Ascending aorta (tissue), 2 donors: ENCODE measurements at places on chromosomes 1 and 21. TPM values are rescaled to one million over a fixed set of nuclear protein-coding genes. Genes with fewer than 3 reads are reported as not detected.

DNA sequence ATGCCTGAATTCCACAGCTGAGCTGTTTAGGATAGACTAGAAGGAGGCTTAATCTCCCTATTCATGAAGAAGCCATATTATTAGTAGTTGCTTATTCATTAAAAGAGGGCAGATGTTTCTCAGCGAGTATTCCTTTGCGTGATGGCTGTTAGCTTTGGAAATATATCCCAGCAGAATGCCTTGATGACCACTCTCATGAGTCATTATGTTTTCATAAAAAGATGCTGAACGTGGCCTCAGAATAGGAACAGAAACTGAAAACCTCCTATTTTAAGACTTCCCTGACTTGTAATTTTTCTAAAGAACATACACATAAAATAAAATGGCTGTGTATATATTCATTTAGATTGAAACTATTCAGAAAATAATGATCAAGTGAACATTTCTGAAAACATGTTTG lies 9.6 kb upstream of the PLA2G4A start:
- no peaks in the 10 kb centered on the region for H3K4me1 ChIP-seq
- no peak overlapping the region for H3K4me3 ChIP-seq
- H3K27ac ChIP-seq, result no peak overlapping the region

OR2L2 gene
- not detected for total RNA-seq

CD34 gene
- total RNA-seq, result 142 TPM

HCN3 gene
- total RNA-seq, result 2.6 TPM

- no peaks in the 10 kb centered on the region for H3K4me1 ChIP-seq
- H3K36me3 ChIP-seq, result no peaks in the 10 kb centered on the region
- no peak overlapping the region for H3K4me3 ChIP-seq
- no peak for DNase-seq
- H3K27ac ChIP-seq, result no peak overlapping the region
Measured at GRCh38 chr1:82823876-82824275, 1023.1 kb downstream of the ADGRL2 start.

GRCh38 chr1:159919236-159919865 lies 6.0 kb downstream of the TAGLN2 start:
- peaks cover 6% of the 10 kb centered on the region for H3K4me1 ChIP-seq
- H3K4me3 ChIP-seq, result no peak overlapping the region
- DNase-seq, result no peak
- peaks cover 46% of the 10 kb centered on the region for H3K36me3 ChIP-seq
- peak overlapping the region; percentile 5 for H3K27ac ChIP-seq

- H3K27me3 ChIP-seq, result no peaks in the 10 kb centered on the region
- no peak overlapping the region for H3K4me3 ChIP-seq
- DNase-seq, result no peak
- peaks cover 76% of the 10 kb centered on the region for H3K36me3 ChIP-seq
- peak overlapping the region; percentile 46 for H3K27ac ChIP-seq
- H3K4me1 ChIP-seq, result peaks cover 18% of the 10 kb centered on the region
Measured at GRCh38 chr21:45987121-45987711, 5.6 kb downstream of the COL6A1 start.

- no peaks in the 10 kb centered on the region for H3K4me1 ChIP-seq
- DNase-seq, result no peak
- H3K27me3 ChIP-seq, result no peaks in the 10 kb centered on the region
- H3K36me3 ChIP-seq, result no peaks in the 10 kb centered on the region
- no peak overlapping the region for H3K4me3 ChIP-seq
Measured at GRCh38 chr21:23217597-23217996, 2219.4 kb downstream of the NCAM2 start.

DNA sequence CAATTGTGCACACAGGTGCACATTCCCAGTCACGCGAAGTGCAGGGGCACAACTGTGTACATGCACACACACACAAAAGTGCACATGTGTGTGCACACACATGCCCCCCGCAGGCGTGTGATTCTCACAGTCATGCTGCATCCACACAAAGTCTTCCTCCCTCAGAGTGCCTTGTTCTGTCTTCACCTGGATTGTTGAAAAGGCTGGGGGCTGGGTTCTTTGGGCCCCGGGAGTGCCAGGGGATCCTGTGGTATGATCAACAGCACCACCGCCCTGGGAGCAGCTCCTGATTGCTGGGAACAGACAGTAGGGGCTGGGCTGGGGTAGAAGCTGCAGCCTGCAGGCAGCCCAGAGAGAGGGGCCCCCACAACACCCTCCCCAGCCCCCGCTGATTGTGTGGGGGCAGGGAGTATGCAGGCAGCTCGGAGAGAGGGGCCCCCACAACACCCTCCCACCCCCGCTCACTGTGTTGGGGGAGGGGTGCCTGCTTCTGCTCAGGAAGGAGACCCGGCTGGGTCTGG lies 3.4 kb downstream of the COL18A1 start:
- no peaks in the 10 kb centered on the region for H3K36me3 ChIP-seq
- peak overlapping the region; percentile 74 for H3K27ac ChIP-seq
- peaks cover 41% of the 10 kb centered on the region for H3K4me1 ChIP-seq
- DNase-seq, result no peak
- H3K27me3 ChIP-seq, result no peaks in the 10 kb centered on the region

DNA sequence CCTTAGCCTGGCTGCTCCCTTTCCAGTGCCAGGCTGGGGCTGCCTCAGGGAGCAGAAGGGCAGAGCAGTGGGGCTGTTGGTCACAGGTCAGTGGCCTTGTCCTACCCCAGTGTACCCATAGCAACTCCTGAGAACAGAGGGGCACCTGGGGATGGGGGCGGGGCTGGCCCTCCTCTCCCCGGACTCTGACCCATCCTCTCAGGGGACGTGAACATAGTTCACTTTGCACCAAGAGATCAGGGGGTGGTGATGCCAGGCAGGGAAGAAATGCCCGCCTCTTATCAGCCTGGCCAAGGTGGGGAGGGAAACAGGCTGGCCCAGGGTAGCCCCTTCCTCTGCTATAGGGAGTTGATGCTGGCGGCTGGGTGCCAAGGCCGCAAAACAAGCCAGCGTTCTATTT lies 4.9 kb downstream of the ETNK2 start:
- no peak overlapping the region for H3K4me3 ChIP-seq
- H3K27ac ChIP-seq, result no peak overlapping the region
- H3K27me3 ChIP-seq, result no peaks in the 10 kb centered on the region
- H3K36me3 ChIP-seq, result peaks cover 28% of the 10 kb centered on the region
- no peak for DNase-seq

DNA sequence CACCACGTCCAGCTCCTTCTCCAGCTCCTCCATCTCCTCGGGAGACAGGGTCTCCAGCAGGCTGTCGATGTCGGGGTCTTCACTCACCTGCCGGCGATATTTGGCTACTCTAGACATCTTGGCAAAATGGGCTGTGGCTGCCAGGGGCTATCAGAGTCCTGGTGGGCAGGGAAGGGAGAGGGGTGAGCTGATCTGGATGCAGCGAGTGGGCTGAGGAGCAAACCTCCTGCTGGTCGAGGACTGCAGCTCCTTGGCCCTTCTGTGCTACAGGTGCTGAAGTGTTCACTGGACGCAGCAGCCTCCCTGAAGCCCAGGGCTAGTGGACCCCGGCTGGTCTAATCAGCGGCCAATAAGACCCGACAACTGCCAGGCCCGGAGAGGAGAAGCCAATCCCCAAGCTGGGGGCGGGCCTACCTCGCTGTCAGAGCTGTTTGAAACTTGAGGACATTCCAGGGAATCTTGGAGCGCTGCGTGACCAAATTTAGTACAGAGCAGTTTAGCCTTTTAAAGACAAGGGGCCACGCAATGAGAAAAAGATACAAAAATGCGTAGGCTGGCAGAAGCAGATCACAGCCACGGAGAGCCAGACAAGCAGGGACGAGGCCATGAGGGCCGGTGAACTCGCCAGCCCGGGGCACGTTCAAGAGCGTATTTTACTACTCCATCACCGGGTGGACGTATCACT lies at the start of gene LMOD1:
Gene LMOD1 (minus strand): TSS at position 325 of the 685 bp plus-strand sequence. CDS start 208 bp downstream, at position 117.
- H3K4me3 ChIP-seq, result peak within 1 kb of the TSS; percentile 72
- H3K27me3 ChIP-seq, result no peaks in the 10 kb centered on the region
- peaks cover 33% of the 10 kb centered on the region for H3K36me3 ChIP-seq
- H3K27ac ChIP-seq, result peak within 1 kb of the TSS; percentile 93
- DNase-seq, result peak; percentile 99
- H3K4me1 ChIP-seq, result peaks cover 3% of the 10 kb centered on the region

HPCAL4 gene
- total RNA-seq, result not detected

OPRD1 gene
- not detected for total RNA-seq

DNA sequence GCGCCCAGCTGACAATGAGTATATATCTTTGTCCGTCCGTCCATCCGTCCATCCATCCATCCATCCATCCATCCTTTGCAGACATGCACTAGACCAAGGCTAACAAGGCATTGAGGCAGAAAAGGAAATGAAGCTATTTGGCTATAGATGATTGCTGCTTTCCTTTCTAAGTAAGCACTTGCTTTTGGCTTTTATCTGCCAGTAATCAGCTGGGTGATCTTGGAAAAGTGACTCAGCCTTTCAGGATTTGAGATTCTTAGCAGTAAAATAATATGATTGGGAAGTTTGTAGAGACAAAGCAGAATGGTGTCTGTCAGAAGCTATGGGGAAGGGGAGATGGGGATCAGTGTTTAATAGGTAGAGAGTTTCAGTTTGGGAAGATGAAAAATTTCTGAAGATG lies 22.7 kb downstream of the ZFYVE9 start:
- H3K4me1 ChIP-seq, result no peaks in the 10 kb centered on the region
- no peak overlapping the region for H3K4me3 ChIP-seq
- no peak overlapping the region for H3K27ac ChIP-seq
- H3K27me3 ChIP-seq, result no peaks in the 10 kb centered on the region
- DNase-seq, result no peak

TMEM269 gene
- total RNA-seq, result not detected

GRCh38 chr1:234556245-234556943 lies 53.6 kb downstream of the IRF2BP2 start:
- no peaks in the 10 kb centered on the region for H3K4me1 ChIP-seq
- no peak for DNase-seq
- no peaks in the 10 kb centered on the region for H3K36me3 ChIP-seq
- no peak overlapping the region for H3K4me3 ChIP-seq

GRCh38 chr1:182297335-182297734 lies 94.3 kb downstream of the GLUL start:
- no peaks in the 10 kb centered on the region for H3K4me1 ChIP-seq
- no peak for DNase-seq

- no peak overlapping the region for H3K27ac ChIP-seq
- no peaks in the 10 kb centered on the region for H3K27me3 ChIP-seq
- no peaks in the 10 kb centered on the region for H3K4me1 ChIP-seq
- no peak overlapping the region for H3K4me3 ChIP-seq
Measured at GRCh38 chr1:95974586-95974985, 740.6 kb downstream of the RWDD3 start.

XCL2 gene
- not detected for total RNA-seq

DNA sequence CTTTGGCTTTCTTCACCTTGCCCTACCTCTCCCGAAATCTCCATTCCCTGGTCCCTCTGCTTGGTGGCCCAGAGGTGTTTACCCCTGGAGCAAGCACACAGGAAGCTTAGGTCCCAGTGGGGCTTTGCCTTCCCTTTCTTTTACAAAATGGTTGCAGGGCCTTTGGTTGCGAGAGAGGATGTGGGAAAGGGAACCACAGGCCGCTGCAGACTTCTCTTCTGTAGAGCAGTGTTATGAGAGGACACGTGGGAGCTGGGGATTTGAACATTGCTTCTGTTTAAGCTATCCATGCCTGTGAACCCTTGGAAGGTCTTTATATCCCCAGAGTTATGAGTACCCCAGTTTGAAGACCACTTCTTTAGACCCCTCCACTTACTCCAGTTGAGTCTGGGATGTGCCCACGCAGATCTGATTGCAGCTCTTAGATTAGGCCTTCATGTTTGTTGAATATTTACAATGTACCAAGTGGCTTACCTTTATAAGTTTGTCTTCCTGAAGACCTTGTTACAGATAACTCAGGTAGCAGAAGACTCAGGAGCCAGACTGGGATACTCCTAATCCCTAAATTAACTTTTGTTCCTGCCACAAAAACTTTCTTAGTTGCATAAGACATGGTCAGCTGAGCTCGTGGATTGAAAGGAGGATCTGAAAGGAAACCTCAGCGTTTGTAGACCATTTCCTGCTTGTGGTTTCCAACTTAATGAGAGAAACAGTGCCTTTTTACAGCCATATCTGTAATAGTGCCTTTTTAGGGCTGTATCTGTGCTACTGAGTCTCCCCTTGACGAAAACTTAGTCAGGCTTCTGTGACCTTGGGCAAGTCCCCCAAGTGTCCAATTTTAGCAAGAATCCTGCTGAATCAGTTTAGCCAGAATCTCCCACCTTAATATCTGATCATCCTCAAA lies 21.9 kb upstream of the IVNS1ABP start:
- no peaks in the 10 kb centered on the region for H3K4me1 ChIP-seq
- H3K27ac ChIP-seq, result no peak overlapping the region

PGBD5 gene
- total RNA-seq, result not detected

DNA sequence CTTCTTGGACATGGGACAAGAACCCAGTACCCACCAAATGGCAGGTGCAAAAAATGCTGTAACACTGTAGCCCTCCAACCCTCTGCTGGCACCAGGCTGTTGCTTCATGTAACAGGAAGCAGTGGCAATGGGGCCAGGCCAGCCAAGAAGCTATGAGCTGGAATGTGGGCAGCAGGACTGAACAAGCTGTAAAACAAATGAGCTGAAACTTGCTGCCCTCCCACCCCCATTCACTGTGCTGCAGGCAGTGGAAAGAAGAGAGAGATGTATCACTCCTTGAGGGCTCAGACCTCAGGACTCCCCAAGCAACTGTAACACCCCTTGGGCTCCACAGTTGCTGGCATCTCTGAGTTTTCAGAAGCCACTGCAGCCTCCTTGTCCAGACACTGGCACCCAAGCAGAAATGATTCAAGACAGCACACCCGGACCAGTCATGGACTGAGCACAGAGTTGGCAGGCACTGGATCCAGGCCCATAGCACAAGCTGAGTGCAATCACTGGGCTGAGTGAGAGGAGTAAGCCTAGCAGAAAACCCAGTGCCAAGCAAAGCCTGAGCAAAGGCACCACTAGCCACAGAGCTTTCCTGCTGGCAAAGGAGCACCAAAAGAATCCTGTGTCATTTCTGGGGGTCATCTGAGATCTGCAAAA lies 321.4 kb upstream of the CXADR start:
- no peak overlapping the region for H3K27ac ChIP-seq
- H3K4me3 ChIP-seq, result no peak overlapping the region
- H3K4me1 ChIP-seq, result no peaks in the 10 kb centered on the region
- no peak for DNase-seq
- no peaks in the 10 kb centered on the region for H3K36me3 ChIP-seq

DNA sequence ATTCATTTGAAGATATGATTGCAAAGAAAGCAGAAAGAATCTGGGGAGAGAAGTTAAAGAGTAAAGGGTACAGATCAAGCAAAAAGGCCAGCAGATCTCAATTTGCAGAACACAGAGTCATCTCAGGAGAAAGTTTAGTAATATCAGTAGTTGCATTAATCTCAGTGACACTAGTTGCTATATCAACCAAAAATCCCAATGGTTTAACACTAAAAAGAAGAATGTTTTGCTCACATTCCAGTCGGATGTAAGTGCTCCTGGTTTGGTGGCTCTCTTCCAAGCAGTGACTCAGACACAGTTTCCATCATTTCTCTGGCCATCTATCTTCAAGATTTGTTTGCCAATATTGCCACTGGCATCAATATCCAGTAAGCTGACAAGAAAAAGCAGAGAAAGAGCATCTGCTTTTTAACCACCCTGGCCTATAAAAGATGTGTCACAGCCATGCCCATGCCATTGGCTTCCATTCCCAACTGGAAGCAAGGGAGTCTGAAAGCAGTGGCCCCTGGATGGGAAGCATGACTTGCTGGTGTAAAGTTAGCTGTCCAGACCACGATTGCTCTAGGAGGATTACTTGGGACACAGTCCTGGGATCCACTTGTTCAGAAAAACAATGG lies 45.5 kb upstream of the AIM2 start:
- no peak overlapping the region for H3K27ac ChIP-seq
- no peak overlapping the region for H3K4me3 ChIP-seq
- H3K4me1 ChIP-seq, result no peaks in the 10 kb centered on the region
- H3K27me3 ChIP-seq, result no peaks in the 10 kb centered on the region
- no peak for DNase-seq
